ENCODE measurements at places on chromosomes 11 and 22.
A peak's percentile ranks its signal among the peaks of the same experiment; 100 is the strongest.

DNA sequence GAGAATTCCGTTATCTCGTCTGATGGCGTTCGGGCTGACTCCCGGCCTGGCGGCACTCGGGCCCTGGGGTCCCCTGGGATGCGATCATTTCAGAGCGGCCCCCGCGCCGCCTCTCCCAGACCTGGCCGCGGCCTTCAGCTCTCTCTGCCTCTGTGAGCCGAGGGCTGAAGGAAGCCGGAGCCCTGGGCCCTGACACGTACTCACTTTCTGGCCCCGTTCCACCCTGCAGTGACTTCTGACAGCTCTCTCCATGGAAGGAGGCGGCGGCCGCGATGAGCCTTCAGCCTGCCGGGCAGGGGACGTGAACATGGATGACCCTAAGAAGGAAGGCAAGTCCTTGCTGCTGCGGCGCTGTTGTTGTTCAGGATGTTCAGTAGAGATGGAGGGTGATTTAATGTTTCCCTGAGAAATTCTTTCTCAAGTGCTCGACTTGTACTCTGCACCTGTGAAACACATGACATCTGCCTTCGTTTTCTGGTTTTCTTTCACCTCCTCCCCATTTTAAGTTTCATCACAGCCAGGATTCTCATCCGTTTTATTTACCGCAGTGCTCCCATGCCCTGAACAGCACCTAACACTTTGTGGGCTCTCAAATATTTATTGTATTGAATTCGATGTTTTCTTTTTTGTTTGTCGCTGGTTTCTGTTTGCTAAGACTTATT, 612 bp downstream of the GTSE1 start:
- peaks cover 60% of the 10 kb centered on the region for H3K36me3 ChIP-seq
- H3K27me3 ChIP-seq, result no peaks in the 10 kb centered on the region
- H3K4me3 ChIP-seq, result peak overlapping the region; percentile 88
- peaks cover 62% of the 10 kb centered on the region for H3K4me1 ChIP-seq

DNA sequence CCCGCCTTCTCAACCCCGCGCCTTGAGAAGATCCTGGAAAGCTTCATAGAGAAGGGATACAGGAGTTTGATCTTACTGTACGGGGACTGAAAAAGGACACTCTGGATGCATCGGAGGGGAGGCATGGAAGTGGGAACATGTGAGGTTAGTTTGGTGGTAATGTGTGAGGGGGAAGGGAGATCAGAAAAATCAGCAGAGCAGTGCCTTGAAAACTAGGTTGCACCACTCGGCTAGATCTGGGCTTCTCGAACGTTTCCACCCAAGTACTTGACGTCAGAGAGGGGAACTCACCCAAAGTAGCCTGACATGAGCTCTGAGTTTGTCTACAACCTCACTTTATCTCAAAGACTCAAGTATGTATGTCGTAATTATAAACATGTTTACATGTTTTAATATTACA, 14.5 kb downstream of the USP35 start:
- peaks cover 22% of the 10 kb centered on the region for H3K36me3 ChIP-seq
- H3K27me3 ChIP-seq, result no peaks in the 10 kb centered on the region
- peaks cover 31% of the 10 kb centered on the region for H3K4me1 ChIP-seq
- peak overlapping the region; percentile 82 for H3K27ac ChIP-seq

DNA sequence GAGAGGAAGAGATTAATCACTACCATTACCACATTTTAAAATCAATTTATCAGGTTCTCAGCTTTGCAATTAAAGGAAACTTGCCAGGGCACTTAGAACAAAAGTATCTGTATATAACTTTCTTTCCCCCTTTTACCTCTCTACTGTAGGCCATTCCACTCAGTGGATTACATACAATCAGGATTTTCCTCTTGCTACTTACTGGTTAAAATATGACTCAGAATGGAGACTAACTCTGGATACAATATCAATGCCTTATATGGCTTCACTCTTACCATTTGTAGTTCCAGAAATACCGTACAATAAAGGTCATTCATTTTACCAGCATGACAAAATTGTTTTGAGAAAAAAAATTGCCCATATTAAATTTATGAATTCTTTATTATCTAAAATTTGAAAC, 706.8 kb downstream of the KCNA4 start:
- H3K4me3 ChIP-seq, result no peak overlapping the region
- no peaks in the 10 kb centered on the region for H3K4me1 ChIP-seq
- DNase-seq, result no peak
- no peaks in the 10 kb centered on the region for H3K36me3 ChIP-seq

DNA sequence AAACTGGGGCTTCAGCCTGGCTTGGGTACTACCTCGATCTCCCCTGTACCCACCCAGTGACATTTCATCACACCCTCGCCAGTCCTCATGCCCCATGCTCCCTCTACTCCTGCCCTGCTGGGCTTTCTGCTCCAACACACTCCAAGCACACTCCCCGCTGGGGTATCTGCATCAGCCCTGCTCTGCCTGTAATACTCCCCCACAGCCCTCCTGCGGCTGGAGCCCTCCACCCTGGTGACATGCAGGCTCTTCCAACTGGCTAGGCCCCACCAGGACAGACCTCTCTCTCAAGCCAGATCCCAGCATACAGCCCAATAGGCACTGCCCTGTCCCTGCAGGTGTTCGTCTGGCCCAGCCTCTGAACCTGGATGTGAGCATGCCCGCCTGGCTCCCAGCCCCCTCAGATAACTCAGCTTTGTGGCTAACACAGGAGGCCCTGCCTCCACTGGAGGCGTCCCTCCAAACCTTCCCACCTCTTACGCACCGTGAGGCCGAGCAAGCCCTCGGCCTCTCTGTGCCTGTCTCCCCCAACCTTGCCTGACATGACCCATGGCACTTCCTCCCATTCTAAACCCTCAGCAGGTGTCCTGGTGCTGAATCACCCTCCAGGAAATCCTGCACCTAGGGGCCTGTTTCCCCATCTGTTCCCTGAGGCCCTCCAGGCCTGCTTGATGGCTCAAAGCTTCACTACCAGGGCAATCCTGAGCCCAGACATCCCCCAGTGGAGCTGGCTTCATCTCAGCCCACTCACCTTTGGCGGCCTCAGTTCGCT, 33.5 kb upstream of the TXNRD2 start:
- no peak overlapping the region for H3K27ac ChIP-seq
- H3K27me3 ChIP-seq, result no peaks in the 10 kb centered on the region
- H3K4me1 ChIP-seq, result peaks cover 5% of the 10 kb centered on the region
- DNase-seq, result no peak
- no peaks in the 10 kb centered on the region for H3K36me3 ChIP-seq
- H3K4me3 ChIP-seq, result no peak overlapping the region
